ENCODE measurements at places on chromosomes 5 and 9.

DNA sequence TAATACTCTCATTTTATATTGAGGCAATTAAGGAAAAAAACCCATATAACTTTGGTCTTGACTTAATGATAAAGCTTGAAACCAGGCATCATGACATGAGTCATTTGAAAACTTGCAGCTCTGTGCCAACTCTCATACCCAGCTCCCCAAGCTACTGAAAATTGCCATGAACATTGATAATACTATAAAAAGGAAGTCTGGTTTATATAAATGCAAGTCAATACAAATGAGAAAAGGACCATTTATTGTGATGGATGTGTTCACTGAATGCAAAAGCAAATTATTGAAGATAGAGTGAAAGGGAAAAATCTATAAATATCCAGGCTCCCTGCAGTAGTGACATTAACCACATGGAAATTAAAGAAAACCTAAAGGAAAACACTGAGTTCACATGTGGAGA, 116.3 kb downstream of the DEPDC1B start:
- DNase-seq, result no peak

DNA sequence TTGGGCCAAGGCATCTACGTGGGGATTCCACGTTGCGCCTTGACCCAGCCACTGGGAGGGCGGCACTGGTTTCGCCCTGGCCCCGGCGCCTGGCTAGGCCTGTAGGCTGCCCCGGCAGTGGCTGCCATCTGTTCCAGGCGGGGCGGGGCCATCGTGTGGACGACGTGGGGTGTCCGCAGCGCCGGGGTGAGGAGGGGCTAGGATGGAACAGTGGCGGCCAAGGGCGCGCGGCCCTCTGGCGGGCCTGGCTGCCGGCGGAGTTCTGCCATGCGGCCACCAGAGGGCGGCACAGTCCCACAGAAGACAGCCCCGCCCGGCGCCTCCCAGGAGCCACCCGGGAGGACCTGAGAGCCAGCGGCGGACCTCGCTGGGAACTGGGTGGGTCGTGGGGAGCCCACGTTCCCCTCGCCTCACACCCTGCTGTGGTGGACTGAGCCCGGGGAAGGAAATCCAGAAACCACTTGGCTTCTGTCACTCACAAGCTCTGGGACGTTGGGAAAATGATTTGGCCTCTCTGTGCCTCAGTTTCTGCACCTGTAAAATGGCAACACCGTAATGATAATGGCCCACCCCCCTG, 22.6 kb upstream of the RAPGEF1 start:
- peak; percentile 92 for DNase-seq

- DNase-seq, result no peak
These were observed 4.4 kb downstream of the FRRS1L start for GRCh38 chr9:109162677-109163076.

- DNase-seq, result no peak
These were observed 73.6 kb downstream of the USP20 start for GRCh38 chr9:129908906-129909305.

- DNase-seq, result no peak
These were observed 176.1 kb upstream of the RASEF start for GRCh38 chr9:83238871-83239640.

DNA sequence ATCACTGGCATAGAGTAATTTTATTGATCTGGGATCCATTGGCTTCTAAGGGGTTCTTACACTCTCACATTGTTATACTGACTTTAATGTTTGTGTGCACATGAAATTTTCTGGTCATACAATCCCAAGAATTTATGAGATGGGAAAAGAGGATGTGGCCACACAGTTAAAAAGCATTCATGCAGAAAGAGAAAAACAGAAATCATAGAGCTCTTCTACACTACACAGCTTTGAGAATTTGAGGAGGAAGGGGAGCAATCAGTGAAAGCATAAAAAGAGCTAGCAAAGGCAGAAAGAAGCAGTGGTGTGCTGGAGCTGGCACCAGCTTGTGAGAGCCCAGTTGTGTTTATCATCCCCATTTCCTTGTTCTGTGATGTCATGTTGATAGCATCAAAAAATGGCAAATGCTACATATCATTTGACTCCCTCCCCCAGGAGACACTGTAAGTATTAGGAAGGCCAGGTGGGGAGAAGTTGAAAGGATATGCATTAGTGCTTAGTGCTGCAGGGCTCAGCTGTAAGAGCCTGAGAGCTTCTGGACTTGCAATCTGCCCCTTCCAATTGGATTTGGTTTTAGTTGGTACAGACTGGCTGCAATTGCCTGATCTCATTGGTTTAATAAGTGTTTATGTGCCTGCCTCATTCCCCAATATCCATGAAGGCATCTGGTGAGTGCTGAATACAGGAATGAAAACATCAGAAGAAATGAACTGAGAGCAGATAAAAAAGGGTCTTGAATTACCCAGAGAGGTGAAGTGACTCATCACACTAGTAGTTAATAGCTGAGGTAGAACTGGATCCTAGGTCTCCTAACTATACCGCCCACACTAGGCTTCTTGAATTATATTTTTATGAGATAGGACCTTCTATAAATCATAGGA, 30.9 kb downstream of the RHOBTB3 start:
- no peak for DNase-seq

DNA sequence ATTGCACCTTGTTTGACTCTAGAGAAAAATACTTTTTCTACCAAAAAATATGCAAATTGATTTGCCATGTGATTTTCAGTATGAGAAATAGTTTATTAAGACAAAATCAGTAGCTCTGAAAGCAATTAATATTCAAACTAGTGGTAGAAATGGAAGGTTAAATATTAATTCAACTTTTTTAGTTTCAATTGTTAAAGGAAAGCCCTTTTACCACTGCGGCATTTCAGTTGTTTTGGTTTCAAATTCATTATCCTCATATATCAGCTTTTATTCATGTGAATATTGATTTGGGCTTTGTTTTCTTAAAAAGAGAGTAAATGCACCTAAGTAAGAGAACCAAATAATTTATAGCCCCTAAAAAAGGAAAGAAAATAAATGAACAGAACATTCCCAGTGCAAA, 660.6 kb upstream of the CHD1 start:
- no peak for DNase-seq

GRCh38 chr9:112884101-112884500, 6.6 kb downstream of the SLC46A2 start:
- DNase-seq, result peak; percentile 87

DNA sequence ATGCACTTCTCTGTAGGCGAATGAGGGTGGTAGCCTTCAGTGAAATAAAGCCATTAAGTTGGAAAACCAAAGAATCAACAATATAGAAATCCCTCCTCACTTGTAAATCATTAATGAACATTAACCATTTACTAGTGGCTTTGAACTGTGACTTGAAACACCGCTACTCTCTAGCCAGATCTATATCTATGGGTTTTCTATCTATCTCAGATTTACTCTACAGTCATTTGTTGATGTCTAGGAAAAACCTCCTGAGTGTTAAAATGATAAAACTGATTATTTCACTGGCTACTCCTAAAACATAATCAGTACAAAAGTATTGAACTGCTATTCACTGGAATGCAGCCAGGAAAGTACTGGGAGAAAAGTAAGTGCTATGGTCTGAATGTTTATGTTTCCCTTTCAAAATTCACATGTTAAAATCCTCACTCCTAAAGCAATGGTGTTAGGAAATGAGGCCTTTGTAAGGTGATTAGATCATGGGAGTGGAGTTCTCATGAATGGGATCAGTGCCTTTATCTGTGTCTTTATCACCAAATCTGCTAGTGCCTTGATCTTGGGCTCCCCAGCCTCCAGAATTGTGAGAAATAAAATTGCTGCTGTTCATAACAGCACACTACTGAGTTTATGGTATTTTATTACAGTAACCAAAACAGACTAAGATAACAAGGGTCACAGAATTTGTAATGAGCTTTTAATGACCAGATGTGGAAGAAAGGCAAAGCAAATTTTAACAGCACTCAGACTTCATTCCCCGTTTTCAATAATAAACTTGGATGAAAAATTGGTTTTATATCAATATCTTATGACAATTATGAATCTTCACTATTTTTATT, 8.6 kb upstream of the OXCT1 start:
- DNase-seq, result no peak

- DNase-seq, result peak; percentile 63
These were observed 33.0 kb downstream of the NDUFA8 start for GRCh38 chr9:122126331-122127261.

DNA sequence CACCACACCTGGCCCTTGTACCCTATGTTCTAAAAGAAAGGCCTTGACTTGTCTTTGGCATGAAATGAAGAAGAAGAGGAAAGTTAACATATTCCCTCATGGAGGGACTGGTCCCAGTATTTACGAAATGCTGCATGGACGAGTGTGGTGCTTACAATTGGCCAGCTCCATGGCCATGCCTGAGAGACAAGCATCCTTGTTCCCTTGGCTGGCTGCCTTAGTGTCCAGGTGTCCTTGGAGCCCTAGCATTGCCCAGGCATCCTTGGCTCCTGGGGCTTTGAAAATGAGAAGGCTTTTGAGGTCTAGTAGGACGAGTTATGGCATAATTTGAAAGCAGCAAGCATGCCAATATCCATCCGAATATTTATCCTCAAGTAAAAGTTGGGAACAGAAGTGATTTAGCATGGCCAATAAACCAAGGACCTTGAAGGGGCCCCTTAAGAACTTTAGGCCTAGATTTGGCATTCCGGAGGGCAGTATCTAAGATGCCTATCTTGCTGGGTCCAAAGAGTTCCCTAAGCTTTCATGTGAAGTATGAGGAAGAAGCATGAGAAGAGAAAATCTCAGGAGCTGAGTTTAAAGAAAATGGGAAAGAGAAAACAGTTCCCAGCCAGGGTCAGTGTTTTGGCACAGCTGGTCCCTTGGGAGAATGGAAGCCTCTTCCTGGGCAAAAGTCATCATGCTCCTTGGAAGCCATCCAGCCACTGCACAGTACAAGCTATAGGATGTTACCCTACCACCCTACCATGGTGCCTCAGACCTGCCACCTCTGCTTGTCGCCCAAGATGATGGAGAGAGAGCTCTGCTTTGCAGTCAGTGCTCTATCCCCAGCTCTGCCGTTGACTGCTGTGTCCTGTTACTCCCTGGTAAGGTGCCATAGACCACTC, 91.0 kb downstream of the AOPEP start:
- DNase-seq, result no peak

DNA sequence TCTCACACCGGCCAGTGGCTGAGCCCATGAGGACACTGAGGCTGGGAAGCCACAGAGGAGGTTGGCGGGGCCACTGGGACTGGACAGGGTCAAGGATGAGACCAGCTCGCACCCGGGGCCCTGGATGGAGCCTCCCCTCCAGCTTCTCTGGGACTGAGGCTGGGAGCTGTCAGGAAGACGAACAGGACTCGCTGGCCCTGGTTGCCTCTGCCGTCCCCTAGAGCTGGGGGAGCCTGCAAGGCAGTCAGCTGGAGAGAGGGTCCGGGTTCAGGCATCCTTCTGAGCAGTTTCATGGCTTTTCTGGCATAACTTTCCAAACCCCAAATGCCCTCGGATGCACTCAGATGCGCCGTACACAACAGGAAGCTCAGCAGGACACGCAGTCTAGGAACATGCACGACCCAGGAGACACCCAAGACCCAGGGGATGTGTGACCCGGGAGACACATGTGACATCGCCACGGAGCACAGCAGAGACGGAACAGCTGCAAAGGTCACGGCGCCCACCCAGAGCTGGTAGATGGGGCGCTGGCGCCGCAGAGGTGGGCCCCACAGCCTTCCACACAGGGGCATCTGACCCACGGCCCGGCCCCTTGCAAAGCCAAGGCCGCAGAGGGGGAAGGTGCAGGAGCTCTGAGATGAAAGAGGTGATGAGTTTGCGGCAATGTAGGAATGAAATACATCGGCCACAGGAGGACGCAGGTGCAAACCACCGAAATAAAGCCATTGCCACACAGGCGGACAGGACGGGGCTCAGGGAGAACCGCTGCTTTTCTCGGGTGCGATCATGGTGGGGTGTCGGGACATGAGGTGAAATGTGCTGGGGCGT, 17.1 kb downstream of the TPPP start:
- DNase-seq, result no peak

GRCh38 chr9:115989831-115990230, 163.8 kb upstream of the PAPPA start:
- DNase-seq, result no peak

DNA sequence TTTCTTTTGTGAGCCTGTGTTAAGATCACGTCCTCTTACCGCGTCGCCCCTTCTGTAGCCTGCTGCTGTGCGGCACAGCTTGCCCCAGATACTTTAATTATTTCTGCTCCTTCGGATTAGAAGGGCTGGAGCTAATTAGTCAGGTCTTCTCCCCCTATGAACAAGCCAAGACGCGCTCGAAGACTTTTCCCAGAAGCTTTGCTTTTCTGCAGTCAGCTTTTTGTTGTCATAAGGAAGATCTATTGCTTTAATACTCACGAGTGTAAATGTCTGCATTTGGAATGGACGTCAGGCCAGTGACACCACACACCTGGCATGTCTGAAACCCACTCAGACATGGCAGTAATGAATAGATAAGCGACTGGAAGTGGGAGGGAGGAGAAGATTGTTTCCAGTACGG, 37.0 kb downstream of the PRUNE2 start:
- peak; percentile 6 for DNase-seq

DNA sequence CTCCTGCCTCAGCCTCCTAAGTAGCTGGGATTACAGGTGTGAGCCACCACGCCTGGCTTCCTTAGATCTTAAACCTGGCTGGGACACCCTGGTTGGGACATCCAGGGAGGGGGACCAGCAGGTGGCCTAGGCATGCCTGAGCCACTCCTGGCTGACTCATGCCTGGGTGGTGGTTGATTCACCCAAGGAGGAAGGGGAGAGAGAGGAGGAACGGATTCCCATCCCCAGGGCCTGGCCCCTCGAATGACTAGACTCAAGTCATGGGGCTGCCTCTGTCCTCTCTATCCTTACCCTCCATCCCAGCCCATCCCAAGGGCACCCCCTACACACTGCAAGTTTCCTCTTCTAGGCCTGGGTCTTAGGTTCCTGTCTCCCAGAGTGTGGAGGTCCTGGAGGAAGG, 12.7 kb downstream of the EEIG1 start:
- peak; percentile 95 for DNase-seq

- no peak for DNase-seq
These were observed 7.0 kb upstream of the IL3 start for GRCh38 chr5:132053483-132053882.

- no peak for DNase-seq
These were observed 12.5 kb downstream of the GRAMD2B start for GRCh38 chr5:126435714-126436113.

DNA sequence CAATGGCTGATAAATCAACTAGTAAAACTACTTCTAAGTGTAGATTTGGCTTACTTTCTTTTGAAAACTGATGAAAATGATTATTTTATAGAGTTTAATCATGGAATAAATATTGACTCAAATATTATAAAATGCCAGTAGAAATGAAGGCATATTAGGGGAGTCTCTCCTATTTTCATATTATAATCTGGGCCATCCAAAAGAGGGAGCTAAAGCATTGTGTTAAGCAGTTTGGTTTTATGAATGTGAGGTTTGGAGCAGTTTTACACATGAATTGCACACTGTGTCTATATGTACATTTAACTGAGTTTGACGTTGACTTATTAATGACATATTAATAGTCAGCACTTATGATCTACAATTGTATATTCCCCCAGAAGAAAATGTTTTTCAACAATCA, 17.4 kb downstream of the CDH9 start:
- DNase-seq, result peak; percentile 15

GRCh38 chr5:96662725-96663518, 746 bp downstream of the CAST start:
- DNase-seq, result peak; percentile 98

GRCh38 chr9:92349771-92350739, 24.3 kb downstream of the CENPP start:
- DNase-seq, result no peak

Data from RWPE1 (cell line).